ENCODE measurements at places on chromosomes 13 and 19.

DNA sequence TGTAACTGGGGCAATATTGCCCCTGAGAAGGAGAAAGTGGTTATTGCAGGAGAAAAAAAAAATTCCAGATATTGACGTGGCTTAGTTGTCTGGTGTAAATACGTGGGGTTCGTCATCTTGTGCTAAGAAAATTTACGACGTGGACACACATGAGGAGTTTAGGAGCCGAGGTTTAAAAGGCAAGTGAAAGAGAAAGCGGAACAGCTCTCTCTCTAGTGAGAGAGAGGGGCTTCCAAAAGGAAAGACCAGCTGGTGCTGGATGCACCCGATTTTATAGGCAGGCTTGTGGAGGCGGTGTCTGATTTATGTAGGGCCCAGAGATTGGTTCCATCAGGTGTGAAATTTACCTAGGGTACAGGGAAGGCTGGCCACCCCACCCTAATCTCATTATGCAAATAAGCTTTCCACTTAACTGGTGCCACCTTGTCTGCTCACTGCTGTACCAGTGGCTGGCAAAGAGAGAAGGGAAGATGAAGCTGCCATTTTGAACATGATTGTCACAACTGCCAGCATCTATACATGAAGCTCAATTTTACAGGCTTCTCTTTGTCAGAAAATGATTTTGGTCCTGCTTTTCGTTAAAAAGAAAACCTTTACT lies 845.1 kb downstream of the DACH1 start:
- DNase-seq: no peak

GRCh38 chr13:90445179-90445578 lies 902.3 kb upstream of the MIR17HG start:
- DNase-seq: no peak

GRCh38 chr13:33178209-33178840 lies 107.2 kb downstream of the STARD13 start:
- no peak for DNase-seq

GRCh38 chr13:43008596-43008995 lies 14.8 kb upstream of the DNAJC15 start:
- no peak for DNase-seq

DNA sequence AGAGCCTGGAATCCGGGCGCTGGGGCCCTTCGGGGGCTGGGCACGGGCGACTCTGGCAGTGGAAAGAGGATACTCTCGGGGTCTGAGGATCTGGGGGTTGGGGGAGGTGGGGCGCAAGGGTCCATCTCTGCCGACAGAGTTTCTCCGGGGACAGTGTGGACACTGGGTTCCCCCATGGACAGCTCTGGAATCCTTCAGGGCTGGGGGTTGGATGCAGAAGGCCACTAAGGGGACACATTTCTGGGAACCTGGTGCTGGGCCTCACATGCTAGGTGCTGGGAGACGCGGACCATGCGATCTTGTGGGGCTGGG lies 2.3 kb downstream of the TGFBR3L start:
- DNase-seq: no peak

DNA sequence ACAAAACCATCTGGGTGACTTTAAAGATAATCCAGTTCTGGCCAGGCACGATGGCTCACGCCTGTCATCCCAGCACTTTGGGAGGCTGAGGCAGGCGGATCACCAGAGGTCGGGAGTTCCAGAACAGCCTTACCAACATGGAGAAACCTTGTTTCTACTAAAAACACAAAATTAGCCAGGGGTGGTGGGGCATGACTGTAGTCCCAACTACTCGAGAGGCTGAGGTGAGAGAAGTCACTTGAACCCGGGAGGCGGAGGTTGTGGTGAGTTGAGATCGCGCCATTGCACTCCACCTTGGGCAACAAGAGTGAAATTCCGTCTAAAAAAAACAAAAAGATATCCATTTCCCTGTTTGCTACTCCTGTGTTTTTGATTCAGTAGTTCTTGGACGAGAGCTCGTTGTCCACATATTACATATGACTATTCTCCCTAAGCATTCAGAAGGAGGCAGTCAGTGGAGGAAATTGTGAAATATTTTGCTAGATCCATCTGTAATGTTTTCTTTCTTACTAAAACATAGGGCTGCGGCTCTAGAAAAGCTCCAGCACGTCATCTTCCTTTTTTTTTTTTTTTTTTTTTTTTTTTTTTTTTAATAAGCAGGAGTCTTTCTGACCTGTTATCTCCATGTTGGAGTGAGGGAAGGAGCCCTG lies 33.6 kb downstream of the ZNF701 start:
- no peak for DNase-seq

- no peak for DNase-seq
These were observed 124.2 kb downstream of the ZIC5 start for GRCh38 chr13:99847318-99847750.

- DNase-seq: no peak
These were observed 132.5 kb downstream of the NHLRC3 start for GRCh38 chr13:39170711-39171110.

DNA sequence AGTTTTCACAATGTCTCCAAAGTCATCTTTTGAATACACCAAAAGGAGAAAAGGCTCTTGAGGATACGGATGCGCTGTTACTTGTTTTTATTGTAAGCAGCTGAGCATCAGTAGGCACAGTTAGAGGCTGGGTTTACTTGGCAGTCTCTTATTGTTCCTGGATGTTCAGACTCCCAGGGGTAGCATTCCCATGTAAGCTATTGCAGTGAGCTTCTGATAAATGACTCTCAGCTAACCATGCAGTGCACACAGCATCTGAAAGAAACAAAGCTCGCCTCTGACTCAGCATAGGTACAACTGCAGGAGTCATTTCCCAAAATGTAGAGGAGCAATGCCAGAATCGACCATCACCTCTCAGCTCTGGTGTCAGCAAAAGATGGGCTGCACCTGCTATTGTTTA lies 84.8 kb downstream of the DCT start:
- no peak for DNase-seq

DNA sequence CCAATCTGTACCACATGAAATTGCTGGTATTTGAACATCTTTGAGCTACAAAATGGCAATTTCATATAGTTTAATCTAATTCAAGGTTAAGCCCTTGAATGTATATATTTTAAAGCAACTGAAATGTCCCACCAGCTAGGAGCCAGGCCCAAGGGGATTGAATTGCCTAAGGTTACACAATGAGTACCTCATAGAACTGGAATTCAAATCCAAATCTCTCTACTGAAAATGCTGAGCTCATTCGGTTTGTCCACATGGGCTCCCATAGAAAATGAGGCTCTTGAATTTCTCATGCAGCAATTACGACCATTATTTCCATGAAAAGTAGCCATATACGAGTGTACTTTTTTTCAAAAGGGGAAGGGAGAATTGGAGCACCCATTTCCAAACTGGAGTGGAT lies 31.5 kb upstream of the FNDC3A start:
- DNase-seq: no peak

GRCh38 chr19:37855098-37855497 lies 51.3 kb downstream of the WDR87 start:
- peak; percentile 74 for DNase-seq

GRCh38 chr19:15265214-15265849 lies 33.1 kb upstream of the EPHX3 start:
- no peak for DNase-seq

- peak; percentile 44 for DNase-seq
These were observed 135.0 kb upstream of the KL start for GRCh38 chr13:32881074-32881776.

DNA sequence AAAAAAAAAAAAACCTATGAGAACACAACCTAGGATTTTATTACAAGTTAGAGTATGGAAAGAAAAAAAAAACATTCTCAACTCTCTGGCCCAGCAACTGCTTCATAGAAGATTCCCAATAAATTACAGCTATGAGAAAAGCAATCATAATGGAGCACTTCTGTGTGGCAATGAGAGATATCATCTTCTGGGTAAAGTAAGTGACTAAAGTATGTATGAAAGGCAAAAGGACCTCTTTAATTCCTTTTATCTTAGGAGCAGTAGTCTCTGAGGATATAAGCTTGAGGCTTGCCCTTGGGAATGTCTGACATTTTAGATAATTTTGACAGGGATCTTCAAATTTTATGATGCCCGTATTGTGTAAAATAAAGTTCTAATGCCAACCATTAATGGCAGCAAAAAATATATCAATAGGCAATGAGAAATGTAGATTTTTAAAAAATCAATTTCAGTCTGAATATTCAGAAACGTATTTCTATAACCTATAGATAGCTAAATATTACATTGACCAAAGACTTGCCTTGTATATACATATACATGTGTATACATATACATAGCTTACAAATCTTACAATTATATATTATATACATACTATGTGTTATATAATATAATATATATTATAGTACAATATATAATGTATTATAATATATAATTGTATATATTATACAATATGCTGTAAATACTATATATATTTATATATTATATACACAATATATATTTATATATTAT lies 823.9 kb upstream of the SLITRK1 start:
- DNase-seq: no peak

- no peak for DNase-seq
These were observed 19.9 kb upstream of the FBXO27 start for GRCh38 chr19:39052243-39052746.

DNA sequence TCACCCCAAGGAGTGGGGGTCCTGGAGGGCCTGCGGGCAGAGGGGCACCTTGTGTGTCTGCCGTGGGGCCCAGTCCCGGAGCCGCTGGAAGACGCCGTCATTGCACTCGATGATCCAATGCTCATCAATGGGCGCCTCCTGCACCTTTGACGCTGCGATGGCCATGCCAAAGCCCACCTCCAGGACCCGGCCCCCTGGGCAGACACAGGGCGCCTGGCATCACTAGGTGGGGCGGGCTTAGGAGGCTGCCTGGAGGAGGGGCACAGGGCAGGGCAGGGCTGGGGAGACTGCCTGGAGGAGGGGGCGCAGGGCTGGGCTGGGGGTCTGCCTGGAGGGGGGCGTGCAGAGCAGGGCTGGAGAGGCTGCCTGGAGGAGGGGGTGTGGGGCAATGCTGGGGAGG lies 1.6 kb downstream of the GAMT start:
- no peak for DNase-seq

DNA sequence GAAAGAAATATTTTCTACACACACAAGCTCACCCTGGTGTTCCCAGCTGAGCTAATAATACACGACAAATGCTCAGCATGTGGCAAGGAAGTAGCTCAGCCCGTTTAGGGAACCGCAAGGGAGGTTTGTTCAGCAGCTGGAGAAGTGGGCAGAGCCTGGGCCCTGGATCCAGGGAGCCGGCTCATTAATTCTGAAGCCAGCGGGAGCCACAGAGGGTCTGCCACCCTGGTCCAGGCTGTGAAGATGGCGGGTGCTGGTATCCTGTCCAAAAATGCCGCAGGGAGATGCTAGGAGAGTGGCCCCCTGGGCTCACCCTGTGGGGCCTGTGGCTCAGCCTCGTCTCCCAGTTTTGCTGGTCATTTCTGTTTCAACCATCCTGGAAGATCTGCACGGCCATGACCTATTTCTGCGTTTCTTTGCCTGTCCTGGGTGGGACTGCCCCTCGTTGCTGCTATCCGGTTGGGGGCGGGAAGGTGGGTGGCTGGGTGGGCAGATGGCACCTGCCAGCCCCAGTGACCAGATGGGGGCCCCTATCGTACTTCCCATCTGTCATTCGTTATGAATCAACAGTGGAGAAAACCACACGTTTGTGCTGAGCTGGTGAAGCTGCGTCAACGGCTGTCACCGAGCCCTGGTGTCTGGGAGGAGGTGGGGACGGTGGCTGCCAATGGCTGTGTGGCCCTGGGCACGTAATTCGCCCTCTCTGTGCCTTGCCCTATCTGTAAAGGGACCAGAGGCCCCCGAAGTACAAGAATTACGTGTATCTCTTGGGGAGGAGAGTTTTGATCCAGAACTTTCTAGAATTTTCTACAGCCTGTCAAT lies 2.7 kb upstream of the GNA15 start:
- DNase-seq: peak; percentile 78

DNA sequence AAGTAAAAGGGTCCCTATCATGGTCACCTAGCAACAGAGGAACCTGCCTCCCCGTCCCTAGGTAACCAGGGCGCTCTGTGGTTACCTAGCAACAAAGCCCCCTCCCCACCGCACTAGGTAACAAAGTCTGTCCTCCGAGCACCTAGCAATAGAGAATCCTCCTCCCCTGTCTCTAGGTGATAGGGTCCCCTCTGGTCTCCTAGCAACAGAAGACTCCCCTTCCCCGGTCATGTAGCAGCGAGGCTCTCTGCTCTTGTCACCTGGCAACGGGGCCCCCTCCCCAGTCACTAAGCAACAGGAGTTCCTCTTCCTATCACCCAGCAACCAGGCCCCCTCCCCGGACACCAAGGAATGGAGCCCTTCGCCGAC lies 307 bp downstream of the JOSD2 start:
- no peak for DNase-seq

GRCh38 chr19:4080473-4080872 lies 13.8 kb upstream of the ZBTB7A start:
- DNase-seq: no peak

DNA sequence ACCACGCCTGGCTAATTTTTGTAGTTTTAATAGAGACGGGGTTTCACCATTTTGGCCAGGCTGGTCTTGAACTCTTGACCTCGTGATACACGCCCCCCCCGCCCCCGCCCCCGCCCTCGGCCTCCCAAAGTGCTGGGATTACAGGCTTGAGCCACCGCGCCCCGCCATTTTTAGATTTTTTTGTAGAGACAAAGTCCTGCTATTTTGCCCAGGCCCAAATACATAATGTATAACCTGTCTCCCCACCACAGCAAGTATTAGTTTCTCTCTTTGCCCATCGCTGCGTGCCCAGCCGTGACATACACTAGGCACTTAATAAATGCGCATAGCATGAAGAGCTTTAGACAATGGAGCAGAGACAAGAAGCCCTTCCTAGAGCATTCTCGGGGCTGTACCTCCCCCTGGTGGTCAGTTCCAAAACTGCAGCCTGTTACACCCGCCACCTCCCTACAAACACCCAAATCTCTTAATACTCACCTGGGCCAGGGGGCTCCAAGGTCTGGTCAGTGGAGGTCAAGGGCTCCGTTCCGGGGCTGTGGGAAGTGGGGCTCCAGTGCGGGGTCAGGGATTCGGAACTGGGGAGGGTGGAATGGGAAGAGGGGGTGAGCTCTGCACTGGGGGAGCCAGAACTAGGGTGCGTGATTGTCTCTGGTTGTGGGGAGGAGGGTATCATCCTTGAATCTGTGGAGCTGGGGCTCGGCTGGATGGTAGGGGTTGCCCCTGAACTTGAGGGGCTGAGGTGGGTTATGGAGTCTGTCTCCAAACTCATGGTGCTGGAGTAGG lies 22.5 kb downstream of the IQCN start:
- DNase-seq: no peak

GRCh38 chr19:3556978-3557460 lies 367 bp downstream of the MFSD12 start:
- DNase-seq: no peak

GRCh38 chr13:29702912-29703351 lies 107.4 kb upstream of the SLC7A1 start:
- DNase-seq: no peak

Data from DMS 273 treated with DMSO at 0.1 percent for 48 hours (cell line).